ENCODE measurements at places on chromosomes 2 and 18. TPM values are rescaled to one million over a fixed set of nuclear protein-coding genes. Genes with fewer than 3 reads are reported as not detected.

The DPP10 gene
- total RNA-seq = 8.1 TPM

GRCh38 chr2:19611491-19612332, 253.3 kb upstream of the OSR1 start:
- DNase-seq = no peak

GRCh38 chr18:21110713-21111345, 784 bp downstream of the ROCK1 start:
- peak; percentile 70 for DNase-seq

The EVA1A gene
- 0.77 TPM for total RNA-seq

- no peak for DNase-seq
These were observed 119.7 kb downstream of the METTL4 start for GRCh38 chr18:2451556-2451955.

- no peak for DNase-seq
These were observed 113.6 kb downstream of the MRO start for GRCh38 chr18:50706199-50706598.

- peak; percentile 6 for DNase-seq
These were observed 69.6 kb upstream of the RAB6C start for GRCh38 chr2:129909651-129910418.

- no peak for DNase-seq
These were observed 45.9 kb upstream of the KCNF1 start for GRCh38 chr2:10865841-10866240.

The FBXO11 gene
- 40.4 TPM for total RNA-seq

GRCh38 chr2:145185696-145186095, 665.8 kb upstream of the ZEB2 start:
- no peak for DNase-seq

GRCh38 chr18:35050705-35051195, 9.5 kb downstream of the MAPRE2 start:
- DNase-seq = no peak

- DNase-seq = no peak
These were observed 14.9 kb downstream of the B3GNT7 start for GRCh38 chr2:231410293-231411004.

The POLE4 gene
- total RNA-seq = 59.2 TPM

The INSIG2 gene
- total RNA-seq = 47.0 TPM

DNA sequence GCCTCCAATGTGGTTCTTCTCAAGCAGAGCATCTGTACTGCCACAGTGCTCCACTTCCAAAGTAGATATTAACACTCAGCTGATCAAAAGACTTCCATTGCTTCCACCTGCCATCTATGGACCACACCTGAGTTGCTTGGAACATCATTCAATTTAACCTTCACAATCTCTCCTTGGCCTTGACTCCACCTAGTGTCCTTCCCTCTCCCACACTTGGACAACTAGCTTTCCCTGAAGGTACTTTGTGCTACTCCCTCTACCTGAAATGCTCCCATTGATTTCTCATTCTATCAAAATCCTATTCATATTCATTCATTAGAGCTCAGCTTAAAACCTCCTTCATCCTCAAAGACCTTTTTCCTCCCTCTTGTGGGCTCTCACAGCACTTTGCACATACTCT, 48.7 kb downstream of the SOWAHC start:
- DNase-seq = no peak

DNA sequence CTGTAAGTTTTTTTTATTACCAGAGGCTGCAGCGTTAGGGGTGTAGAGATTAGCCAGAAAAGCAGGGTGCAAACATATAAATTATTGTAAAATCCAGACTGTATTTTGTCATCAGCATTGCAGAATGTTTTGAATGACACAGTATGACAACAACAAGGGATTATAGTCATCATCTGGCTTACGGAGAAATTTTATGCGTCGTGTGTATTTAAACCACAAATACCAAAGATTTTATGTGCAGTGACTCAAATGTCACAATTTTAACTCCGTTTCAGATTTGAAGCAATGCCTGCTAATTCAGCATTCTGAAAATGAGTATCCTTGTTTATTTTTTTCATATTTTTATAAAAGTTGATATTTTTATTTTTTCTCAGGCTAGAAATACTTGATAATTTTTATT, 19.4 kb upstream of the TMX3 start:
- DNase-seq = no peak

- DNase-seq = no peak
These were observed 28.8 kb upstream of the FBXO11 start for GRCh38 chr2:47935071-47935470.

- peak; percentile 57 for DNase-seq
These were observed 1.9 kb downstream of the PRSS56 start for GRCh38 chr2:232521959-232522622.

The TRIM43 gene
- not detected for total RNA-seq
